ENCODE measurements at places on chromosomes 2 and 18.
A peak's percentile ranks its signal among the peaks of the same experiment; 100 is the strongest.

DNA sequence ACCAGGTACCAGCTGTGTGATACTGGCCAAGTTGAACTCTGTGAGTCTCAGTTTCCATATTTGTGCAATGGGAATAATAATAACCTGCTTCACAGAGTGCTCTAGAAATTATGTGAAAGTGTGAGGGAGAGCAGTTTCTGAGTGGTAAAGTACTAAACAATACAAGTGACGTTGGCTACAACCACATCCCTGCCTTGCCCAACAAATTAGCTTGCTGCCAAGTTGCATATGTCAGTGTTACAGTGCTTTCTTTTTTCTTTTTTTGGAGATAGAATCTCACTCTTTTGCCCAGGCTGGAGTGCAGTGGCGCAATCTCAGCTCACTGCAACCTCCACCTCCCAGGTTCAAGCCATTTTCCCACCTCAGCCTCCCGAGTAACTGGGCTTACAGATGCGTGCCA lies 533.6 kb upstream of the MEX3C start:
- no peak for DNase-seq

- no peak for DNase-seq
Observed at GRCh38 chr2:29329899-29330298, 214.7 kb downstream of the CLIP4 start.

DNA sequence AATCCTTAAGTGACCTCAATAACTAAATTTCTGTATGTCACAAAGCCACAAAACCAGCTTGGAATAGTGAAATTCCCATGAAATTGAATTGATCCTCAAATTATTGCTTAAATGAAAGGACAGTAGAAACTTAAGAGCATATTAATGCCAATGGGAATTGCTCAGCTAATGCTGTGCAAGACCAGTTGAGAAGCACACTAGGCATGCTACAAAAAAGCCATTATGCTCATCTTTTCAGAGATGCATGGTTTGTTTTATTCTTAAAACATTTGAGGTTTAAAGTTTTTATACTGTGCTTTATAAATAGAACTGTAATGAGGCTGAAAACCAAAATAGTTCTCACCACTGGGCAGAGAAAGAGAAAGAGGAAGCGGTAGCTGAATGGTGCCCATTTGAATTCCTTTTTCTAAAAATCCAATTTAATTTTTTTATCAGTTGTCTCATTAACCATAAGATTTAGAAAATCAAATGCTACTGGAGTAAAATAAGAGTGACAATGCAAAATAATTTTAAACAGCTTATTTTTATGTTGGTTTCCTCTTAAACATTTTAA lies 98.6 kb downstream of the LNPK start:
- DNase-seq = no peak

DNA sequence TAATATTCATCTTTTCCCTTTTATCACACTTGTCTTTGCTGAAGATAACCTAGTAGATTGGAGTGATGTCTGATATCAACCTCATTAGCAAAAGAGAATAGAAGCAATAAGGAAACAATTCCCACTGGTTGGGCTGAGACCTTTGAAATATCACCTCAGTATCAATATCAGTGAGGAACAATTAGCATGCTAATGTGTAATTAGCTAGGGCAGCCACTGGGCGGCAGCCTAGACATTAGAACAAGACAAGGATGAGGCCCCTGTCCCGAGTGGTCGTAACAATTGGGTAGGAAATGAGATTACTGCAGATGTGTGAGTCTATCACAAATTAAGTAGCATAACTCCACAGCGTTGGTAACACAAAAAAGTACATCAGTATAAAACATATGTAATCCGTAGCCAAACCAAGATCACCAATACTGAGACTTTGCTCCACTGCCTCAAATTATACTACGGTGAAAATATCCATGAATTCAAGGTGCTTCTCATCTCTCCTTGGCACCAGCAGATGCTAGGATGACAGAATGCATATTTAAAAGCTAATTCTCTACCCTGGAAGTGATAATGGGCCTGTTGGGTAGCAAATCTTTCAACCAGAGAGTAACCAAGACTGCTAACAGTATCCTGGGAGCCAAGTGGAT lies 99.1 kb downstream of the ALPK2 start:
- DNase-seq = peak; percentile 72

- no peak for DNase-seq
Observed at GRCh38 chr2:239193401-239193811, 207.4 kb downstream of the HDAC4 start.

DNA sequence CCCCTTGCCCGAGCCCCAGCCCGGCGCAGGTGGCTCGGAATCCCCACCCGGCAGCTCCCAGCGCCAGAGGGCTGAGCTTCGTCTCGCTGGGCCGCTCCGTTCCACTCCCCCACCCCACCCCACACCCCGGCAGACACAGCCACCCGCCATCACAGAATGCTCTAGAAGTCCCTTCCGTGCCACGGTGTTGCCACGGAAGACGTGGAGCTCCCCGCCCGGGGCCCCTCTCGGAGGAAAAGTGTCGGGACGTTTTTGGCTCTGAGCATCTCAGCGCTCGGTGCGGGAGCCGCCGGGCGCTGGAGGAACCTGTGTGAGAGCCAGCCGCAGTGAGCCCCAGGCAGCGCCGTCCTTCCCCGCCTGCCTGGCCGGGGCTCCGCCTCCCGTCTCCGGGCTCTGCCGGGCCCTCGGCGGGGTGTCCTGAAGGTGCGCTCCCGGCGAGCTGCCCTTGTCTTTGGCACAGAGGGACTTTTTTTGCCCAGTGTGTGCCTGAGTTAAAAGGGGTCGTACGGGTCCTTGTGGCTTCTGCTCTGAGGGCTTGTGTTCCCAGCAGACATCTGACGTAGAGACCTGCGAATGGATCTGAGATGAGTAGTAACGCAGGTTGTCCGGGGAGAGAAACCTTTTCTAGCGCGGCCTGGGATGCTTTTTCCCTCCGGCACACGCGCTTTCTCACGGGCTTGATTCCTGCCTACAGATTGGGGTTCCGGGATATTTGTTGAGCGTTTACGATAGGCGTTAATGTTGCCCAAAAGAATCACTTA lies 1.8 kb downstream of the ZCCHC2 start:
- DNase-seq = peak; percentile 45

- peak; percentile 65 for DNase-seq
Observed at GRCh38 chr2:60483401-60483800, 70.1 kb downstream of the BCL11A start.

DNA sequence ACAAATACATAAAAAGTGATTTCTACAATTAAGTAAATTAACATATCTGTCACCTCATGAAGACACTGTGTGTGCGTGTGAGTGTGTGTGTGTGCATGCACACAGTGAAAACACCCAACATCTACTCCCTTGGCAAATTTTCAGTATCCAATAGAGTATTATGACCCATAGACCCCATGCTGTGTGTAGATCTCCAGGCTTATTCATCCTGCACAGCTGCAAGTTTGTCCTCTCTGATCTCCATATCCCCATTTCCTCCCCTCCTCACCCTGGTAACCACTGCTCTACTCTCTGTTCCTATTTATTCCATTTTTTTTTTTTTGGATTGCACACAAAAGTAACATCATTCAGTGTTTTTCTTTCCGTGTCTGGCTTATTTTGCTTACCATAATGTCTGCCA lies 391.0 kb downstream of the SOX11 start:
- DNase-seq = no peak

- DNase-seq = peak; percentile 67
Observed at GRCh38 chr2:121429119-121429903, 101.4 kb upstream of the RNU4ATAC start.

GRCh38 chr18:9191658-9192256 lies 55.2 kb downstream of the ANKRD12 start:
- no peak for DNase-seq

- no peak for DNase-seq
Observed at GRCh38 chr2:38095996-38096861, 20.3 kb upstream of the CYP1B1 start.

DNA sequence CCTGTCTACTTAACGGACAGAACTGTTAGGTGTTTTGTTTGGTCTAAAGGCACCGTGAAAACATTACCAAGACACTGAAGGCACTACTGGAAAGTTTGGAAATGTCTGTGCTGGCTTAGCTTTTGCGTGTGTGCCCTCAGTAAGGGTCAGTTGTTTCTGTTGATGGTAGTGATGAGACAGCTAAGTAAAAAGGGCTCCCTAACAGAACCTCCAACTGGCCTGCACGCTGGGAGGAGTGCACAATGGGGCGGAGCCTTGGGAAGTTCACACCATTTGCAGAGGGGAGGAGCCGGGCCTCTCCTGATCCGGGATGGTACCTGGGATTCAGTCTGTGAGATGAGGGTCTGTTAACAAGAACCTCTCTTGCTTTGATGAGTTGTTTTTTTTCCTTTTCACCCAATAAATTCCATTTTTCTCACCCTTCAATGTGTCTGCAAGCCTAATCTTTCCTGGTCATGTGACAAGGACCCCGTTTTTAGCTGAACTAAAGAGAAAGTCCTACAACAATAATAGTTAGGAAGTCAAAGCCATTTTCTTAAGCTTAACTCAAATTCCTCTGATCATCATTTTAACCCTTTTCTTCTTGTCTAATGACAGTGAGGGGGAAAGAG lies 368.7 kb downstream of the PARD3B start:
- DNase-seq = no peak

DNA sequence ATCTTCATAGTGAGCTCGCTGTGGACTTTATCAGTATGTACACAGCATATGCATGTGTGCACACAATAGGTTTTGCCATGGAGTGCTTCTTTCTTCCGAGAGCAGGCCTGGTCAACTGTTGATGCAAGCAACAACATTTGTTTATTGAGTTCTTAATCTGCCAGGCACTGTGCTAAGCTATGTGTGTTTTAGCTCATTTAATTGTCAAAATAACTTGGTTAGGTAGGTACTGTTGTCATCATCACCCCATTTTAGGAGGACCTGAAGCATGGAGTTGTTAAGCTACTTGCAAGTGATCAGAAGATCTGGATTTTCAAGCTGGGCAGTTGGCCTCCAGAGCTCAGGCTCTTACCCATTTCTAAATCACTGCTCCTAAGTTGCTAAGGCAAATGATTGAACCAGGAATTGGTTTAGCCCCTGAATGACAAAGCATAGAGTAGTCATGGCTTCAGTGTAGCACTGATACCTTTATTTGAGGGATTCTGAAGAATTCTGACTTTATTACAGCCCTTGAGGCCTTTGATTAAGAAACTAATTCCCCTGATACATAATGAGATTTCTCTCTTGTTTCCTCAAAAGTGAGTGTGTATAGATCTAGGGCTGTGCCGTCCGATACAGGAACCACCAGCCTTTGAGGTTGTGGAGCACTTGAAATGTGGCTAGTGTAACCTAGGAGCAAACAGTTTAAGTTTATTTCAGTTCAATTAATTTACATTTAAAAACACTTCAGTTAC lies 132.9 kb downstream of the FMNL2 start:
- DNase-seq = no peak

DNA sequence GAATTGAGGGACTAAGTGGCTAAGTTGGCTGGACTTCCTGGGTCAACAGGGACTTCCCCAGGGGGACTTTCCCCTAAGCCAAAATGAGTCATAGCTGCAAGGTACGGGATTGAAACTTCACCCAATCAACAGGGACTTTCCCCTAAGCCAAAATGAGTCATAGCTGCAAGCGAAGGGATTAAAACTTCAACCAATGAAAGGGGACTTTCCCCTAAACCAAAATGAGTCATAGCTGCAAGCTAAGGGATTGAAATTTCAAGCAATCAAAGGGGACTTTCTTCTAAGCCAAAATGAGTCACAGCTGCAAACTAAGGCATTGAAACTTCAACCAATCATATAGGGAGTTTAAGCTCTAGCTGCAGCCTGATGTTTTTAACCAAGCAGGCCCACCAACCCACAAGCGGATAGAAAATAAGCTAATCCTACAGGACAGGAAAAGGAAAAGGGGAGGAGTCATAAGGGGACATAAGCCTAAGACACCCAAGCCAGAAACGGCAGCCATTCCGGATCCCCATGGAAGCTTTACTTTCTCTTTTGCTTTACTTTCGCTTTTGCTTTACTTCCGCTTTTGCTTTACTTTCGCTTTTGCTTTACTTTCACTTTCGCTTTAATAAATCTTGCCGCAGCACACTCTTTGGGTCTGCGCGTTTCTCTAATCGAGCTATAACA lies 1375.4 kb upstream of the CELF4 start:
- DNase-seq = peak; percentile 58

- DNase-seq = no peak
Observed at GRCh38 chr2:256094-256493, 7.7 kb downstream of the SH3YL1 start.

Measured in fibroblast of pulmonary artery (primary cell).